ENCODE measurements at places on chromosomes 12 and 14.
A peak's percentile ranks its signal among the peaks of the same experiment; 100 is the strongest.

DNA sequence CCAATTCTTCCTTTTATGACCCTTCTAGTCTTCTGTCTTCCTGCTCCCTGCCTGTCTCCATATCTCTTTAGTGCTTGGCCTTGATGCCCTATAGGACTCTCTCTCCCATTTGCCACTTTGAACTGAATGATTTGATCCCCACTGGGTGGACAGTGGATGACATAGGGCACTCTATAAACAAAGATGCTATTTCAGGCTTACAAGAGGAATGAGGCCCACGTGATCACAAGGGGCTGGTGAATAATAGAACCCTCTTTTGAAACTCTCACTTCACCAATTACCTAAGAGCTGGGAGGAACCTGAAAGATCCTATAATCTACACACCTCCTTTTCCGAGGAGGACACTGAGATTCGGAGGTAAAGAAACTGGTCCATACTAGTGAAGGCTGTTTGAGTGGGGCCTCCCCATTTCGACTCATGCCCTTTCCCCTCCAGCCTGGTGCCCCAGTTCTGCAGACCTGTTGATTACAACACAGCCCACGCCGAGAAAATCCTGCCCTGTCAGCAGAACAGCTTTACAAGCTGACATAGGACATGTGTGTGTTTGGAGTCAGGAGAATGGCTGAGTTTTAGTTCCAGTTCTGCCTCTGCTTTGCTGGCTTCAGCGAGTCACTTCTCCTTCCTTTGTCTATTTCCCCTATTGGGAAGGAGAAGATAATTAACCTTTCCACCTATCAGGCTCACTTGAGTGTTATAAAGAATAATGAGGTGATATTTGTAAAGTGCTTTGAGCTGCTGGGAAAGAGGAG lies 400.3 kb downstream of the ZFP36L1 start:
- no peak for DNase-seq

- DNase-seq: no peak
Observed at GRCh38 chr14:21182166-21182565, 26.3 kb upstream of the OR5AU1 start.

DNA sequence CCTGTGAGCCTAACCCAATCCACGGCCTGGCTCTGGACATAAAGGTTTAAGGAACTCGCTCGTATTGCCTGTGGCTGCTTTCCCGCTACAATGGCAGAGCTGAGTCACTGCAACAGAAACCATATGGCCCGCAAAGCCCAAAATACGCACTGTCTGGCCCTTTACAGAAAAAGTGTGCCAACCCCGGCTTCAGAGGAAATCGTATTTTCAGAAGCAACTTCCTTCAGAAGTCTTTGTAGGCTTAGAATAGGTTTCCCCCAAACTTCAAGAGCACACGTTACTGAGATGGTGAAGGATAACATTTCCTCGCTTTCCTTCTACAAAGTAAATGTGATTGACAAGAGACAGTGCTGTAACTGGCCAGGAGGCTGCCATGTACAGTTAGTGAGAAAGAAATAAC lies 34.8 kb upstream of the TESC start:
- DNase-seq: peak; percentile 36

DNA sequence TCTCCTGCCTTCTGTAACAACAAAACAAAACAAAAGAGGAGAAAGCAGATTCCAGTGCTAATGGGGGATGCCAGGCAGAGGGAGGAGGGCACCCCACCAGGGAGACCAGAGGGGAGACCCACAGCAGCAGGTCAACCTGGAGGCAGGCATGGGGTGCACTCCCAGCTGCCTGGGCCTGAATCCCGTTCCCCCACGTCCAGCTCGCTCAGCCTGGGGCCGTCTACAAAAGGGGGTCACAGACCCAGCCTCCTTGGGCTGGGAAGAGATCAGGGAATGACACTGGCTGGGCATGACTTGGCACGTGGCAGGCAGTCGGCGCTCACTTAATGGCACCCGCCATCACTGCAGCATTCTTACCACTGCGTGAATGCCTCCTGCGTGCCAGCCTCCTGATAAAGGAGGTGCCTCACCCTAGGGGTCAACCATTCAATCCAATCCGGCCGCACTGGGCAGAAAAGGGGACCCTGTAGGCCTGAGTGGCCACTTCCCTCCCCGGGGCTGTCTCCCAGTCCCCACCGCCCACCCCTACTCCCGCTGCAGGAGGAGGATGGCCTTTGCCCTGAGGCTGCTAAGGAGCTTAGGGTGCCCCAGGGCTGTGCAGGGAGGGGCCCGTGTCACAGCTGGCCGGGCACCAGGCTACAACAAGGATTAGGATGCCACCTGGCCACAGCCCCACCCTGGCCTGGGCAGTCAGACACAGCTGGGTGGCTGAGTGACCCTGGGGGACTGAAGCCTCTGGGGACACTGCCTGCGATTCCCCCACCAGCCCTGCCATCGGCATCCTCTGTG lies 87.5 kb downstream of the NCOR2 start:
- DNase-seq: no peak

DNA sequence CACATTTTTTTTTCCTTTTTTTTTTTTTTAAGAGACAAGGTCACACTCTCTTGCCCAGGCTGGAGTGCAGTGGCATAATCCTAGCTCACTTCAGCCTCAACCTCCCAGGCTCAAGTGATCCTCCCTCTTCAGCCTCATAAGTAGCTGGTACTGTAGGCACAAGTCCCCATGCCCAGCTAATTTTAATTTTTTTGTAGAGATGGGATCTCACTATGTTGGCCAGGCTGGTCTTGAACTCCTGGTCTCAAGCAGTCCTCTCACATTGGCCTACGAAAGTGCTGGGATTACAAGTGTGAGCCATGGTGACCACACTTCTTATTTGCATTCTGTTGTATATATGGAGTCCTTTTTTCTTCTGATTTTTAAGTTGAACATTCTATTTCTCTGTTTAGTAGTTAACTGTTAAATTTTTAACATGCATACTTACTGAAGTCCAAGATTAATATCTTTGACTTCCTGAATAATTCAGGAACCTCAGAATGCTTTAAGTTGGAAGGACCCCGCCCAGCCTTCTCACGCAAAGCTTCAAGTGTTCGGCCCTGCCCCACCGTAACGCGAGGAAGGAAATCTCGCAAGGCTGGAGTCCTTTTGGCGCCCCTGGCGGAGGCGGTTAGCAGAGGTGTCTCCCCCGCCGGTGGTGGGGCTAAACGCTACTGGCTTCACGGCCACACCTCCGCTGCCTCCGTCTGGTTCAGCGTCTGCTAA lies 21.6 kb downstream of the SPATS2 start:
- DNase-seq: peak; percentile 50

- DNase-seq: no peak
Observed at GRCh38 chr12:14185427-14186192, 179.9 kb upstream of the ATF7IP start.

DNA sequence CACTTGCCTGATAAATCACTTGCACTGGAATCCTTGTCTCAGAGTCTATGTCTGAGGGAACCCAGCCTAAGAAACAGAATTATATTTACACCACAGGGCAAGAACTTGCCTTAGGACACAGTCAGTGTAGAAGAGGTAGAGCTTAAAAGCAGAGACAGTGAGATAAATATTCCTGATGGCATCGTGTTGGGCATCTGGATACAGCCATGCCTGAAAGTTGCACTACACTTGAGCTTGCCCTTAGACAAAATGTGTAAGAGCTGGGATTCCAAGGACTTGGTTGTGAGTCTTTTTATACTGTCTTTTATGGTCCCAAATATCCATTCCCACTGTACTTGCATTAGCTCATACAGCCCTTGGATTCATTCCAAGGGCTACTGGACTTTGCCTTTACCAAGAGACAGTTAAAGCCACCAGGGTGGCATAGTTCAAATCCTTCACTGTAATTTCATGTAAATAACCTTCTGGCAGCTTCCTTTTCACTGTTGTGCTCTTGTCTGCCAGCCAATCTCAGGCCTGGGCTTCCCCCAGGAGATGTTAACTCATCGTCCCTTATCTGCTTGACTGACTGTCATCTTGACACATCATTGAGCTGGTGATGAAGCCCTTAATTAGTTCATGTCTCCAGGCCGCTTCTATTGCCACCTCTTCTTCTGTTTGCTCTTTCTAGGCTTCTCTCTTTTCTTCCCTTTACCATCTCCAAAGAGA lies 577.9 kb upstream of the TBX3 start:
- DNase-seq: no peak

DNA sequence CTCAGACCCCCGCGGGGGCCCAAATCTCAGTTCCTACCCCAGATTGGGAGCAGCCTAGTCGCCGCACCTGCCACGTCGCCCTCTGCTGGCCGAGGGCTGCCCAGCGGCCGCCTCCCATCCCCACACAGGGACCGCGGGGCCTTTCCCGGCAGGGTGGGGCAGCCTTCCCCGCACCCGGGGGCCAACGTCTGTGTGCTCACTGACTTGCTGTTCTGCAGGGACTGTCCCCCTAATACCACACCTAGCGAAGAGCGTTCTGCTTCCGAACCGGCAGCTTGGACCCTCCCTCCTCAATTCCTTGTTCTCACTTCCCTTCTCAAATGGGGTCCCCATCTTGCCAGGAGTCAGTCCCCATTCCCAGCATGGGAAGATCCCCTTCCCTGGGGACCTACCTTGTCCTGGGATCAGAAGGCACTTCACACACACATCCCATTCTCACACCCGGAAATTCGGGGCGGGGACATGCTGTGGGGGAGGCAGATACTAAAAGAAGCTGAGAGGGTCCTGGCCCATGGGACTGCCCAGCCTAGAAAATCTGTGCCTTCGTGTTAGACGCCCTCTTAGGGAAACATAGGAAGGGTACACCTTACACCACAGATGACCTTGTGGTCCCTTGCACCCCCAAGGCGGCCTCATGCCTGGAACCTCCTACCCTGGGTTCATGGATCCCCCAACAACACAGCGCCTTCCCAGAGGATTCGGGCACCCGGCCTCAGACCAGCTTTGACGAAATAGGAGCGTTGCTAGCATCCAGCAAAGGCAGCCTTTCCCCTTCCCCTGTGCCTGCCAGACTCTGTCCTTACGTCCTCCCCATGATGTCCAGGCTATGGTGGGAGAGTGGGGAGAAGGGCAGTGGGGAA lies 16.4 kb downstream of the ACVRL1 start:
- DNase-seq: peak; percentile 51

GRCh38 chr12:109959411-109960093 lies 36.6 kb downstream of the GIT2 start:
- no peak for DNase-seq

DNA sequence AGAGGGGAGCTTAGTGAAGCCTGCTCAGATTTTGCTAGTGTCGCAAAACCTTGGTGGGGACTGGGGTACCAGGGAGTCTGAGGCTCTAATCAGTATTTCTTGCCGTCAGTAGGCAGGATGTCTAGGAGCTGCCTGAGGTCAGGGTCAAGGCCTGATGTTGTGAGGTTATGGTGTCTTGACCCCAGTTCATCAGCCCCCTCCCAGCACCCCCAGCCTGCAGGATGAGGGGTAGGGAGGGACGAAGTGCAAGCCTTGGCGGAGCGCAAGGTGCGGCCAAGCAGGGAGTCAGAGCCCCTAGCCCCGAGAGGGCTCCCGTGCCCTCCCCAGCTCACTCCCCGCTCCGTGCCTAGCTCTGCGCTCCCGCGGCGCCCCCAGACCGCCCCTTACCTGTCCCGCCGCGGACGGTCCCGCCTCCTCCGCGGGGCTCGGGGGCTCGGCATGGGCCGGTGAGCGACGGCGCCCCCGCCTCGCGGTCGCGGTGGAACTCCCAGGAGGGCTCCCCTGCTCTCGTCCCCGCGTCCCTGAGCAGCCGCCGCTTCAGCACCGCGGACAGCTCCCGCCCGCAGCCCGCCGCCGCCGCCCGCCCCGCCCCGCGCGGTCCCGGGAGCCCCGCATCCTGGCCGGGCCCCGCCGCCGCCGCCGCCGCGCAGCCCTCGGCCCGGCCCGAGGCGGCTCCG lies 347 bp downstream of the SYNDIG1L start:
- DNase-seq: peak; percentile 29

DNA sequence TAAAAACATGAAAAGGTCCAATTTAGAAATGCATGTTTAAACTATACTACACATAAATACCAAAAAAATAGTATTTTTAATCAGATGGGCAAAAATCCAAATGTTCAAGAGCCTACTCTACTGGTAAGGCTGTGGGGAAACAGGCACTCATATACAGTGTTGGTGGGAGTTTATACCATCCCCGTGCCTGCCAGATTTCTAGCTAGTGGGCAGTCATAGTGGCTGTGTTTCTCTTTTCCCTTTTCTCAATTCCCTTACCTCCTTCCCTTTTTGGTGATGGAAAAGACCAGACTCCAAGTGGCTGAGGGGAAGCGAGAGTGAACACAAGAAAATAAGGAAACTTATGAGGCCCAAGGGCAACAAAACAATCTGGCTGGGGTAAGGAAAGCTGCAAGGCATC lies 14.7 kb downstream of the ZNF641 start:
- DNase-seq: no peak

- no peak for DNase-seq
Observed at GRCh38 chr12:112906712-112907414, at the start of gene OAS1. TSS of gene OAS1 (plus strand) at chr12:112906962. CDS start at chr12:112907040, 78 bp downstream.

DNA sequence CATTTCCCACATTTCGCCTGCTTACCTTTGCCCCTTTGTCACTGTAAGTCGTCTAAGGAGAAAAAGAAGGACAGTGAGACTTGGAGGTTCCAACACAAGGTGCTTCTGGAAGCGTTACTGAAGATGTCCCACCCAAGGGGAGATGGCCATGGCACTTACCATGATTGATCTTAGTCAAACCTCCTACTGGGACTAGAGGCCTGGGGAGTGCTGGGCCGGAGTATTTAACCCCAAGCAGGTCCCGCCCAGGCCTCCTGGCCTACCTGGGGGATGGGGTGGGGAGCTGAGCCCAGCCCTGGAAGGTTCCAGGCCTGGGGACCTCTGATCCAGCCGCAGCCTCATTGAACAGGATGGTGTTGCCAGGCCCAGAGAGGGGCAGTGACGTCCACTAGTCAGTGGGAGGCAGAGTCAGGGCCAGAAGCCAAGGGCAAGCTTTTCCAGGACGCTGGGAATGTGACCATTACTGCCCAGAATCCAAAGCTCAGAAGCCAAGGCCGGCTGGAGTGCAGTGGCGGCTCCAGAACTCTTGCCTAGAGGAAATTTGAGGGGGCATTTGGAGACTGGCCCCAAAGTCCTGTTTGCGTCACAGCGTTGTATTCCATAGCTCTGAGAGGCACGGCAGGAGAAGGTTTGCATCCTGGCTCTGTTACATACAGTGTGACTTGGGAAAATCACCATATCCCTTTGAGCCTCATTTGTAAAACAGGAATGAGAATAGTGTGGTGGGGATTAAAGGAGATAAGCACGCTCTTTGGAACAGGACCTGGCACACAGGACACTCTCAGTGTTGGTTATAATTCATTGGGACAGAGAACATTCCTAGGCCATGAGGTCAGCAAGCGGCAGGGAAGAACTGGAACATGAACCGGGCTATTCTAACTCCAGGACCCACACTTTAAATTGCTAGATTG lies at the start of gene HPD:
TSS of gene HPD (minus strand) at position 198 of the 911 bp plus-strand sequence. CDS start at position 162, 36 bp downstream.
- DNase-seq: no peak

Data from activated CD4-positive, alpha-beta T cell treated with anti-CD3 and anti-CD28 coated beads, Interleukin-2, amount 50 U/mL, for 4 hours (primary cell).